BJ (cell line): ENCODE measurements at places on chromosomes 1 and 21.

- DNase-seq, result no peak
Observed at GRCh38 chr1:218058730-218059129, 226.4 kb upstream of the RRP15 start.

- DNase-seq, result no peak
Observed at GRCh38 chr1:182601416-182601786, 2.8 kb downstream of the RGS16 start.

GRCh38 chr1:182764029-182764727 lies 25.4 kb upstream of the NPL start:
- DNase-seq, result no peak

DNA sequence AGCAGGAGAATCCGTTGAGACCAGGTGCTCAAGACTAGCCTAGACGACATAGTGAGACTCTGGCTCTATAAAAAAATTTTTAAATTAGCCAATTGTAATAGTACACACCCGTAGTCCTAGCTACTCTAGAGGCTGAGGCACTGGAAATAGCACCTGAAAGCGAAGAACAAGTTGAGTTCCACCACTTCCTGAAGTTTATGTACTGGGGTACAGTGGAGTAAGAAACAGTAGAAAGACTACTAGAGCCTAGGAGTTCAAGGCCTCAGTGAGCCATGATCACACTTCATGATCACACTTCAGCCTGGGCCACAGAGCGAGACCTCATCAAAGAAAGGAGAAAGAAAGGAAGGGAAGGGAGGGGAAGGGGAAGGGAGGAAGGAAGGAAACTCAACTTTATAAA lies 19.8 kb downstream of the RSBN1 start:
- DNase-seq, result no peak

DNA sequence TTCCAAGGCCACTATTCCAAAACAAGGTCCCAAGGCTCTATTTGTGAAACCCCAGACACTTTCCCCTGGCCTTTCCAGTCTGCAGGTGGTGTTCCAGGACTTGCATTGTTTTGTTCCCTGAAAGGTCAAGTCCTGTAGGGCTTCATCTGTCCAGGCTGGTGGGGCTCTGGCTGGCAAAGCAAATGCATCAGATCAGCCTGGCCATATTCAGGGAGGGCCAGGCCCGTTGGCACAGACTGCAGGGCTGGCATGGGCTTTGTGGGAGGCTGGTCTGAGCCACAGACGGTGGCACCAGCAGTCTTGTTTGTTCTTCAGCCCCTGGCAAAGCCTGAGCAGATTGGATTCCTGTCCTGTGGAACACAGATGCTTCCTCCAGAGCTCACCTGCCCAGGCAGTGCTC lies 93.0 kb downstream of the SPATA46 start:
- no peak for DNase-seq

- DNase-seq, result no peak
Observed at GRCh38 chr1:34786521-34787325, 5.7 kb downstream of the GJB3 start.

DNA sequence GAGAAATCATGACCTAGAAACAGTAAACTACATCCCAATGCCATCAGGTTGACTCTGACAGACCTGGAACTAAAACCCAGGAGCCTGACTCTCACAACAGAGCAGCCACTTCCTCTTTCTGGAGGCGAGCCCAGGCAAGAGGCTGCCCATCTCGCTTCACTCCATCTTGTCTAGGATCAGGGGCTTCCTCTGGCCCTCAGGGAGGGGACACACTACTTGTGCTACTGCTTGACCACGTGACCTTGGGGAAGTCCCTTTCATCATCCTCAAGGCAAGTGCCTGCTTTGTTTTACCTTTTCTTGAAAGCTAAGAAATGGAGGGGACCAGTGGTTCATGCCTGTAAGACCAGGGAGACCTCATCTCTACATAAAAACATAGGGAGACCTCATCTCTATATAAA lies 2.6 kb upstream of the TENT5B start:
- no peak for DNase-seq

- DNase-seq, result no peak
Observed at GRCh38 chr1:235802573-235803346, 63.9 kb downstream of the LYST start.

DNA sequence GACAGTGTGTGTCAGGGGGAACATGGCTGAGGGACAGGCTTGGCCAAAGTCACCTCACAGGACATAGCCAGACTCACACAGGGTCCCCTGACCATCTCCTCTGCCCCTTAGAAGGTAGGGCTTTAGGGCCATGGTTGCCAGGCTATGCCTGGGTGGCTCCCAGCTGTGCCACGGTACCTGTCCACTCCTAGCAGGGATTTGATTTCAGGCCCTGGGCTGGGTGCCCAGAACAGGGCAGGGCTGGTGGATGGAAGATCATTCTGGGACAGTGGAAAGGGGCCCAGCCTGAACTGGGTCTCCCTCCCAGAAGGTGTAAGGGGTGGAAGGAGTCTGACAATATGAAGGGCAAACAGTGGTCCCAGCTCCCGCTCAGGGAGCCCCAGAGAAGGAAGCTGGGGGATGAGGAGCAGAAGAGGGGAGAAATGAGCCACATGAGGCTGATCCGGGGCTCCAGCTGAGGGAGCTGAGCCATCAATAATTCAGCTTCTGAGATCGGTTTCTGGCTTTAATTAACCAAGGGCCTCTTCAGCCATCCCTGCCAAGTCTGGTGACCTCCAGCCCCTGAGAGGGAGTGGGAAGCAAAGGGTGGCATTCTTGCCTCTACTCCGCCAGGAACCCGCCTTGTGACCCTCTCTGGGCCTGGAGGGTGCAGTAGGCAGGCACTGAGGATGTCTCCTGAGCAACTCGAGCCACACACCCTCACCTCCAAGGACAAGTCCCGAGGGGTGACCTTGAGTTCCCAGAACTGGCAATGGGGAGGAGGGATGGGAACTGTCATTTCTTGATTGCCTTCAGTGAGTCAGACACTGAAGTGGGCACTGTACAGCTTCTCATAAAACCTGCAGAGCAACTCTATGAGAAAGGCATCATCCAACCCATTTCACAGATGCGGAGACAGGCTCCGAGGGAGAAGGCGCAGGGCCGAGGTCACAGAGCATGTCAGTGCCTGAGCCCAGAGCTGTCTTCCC lies 2.1 kb downstream of the CD164L2 start:
- DNase-seq, result no peak

DNA sequence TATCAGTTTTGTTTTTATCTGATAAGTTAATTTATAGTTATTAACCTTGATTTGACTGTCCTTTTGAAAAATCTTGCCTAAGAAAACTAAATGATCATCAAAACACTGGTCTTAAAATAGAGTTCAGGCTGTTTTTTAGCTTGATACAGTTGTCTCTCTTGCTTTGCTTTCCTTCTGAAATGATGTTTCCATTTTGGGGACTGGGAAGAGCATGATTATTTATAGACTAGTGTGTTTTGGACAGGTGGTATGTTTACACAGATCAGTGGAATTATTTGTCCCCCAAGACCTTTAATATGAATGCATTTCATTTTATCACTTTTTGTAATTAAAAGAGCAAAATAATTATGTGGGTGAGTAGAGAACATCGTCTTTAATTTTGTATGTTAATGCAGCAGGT lies 90.8 kb downstream of the XPR1 start:
- no peak for DNase-seq

DNA sequence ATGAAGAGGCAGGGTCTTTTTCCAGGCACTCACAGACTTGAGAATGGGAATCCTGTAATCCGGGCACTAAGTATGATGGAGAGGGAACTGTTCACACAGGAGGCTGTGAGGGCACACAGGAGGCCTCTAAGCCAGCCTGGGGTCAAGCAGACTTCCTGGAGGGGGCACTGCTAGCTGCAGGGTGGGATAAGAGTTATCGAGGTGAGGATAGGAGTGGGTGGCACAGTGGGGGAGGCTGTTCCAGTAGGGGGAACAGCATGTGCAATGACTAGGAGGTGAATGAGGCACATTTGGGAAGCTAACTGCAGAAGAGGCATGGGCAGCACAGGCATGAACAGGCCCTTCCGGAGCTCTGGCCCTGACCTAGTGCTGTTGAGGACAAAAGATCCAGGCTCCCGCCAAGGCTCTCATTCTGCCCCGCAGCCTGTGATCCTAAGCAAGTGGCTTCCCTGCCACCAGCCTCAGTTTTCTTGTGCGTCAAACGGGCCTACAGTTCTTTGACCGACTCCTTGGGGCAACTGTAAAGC lies 216.7 kb downstream of the TRABD2B start:
- DNase-seq, result no peak

GRCh38 chr1:24929398-24930259 lies 447 bp downstream of the RUNX3 start:
- no peak for DNase-seq

DNA sequence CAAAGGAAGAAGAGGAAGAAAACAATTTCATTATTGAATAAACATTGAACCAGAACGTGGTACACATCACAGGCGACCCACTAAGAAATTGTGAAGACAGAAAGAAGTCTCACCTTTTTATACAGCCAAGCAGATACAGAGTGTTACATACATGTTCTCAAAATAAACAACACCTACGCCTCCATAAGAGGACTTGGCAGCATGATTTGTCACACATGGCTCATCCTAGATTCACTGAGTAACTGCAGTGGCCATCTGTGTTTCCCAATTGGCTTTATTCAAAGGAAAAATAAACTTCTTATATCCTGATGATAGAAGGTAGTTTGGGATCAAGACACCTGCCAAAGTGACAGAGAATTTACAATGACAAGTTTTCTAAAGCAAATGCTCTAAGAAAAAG lies 7.6 kb upstream of the KRTAP19-8 start:
- no peak for DNase-seq

DNA sequence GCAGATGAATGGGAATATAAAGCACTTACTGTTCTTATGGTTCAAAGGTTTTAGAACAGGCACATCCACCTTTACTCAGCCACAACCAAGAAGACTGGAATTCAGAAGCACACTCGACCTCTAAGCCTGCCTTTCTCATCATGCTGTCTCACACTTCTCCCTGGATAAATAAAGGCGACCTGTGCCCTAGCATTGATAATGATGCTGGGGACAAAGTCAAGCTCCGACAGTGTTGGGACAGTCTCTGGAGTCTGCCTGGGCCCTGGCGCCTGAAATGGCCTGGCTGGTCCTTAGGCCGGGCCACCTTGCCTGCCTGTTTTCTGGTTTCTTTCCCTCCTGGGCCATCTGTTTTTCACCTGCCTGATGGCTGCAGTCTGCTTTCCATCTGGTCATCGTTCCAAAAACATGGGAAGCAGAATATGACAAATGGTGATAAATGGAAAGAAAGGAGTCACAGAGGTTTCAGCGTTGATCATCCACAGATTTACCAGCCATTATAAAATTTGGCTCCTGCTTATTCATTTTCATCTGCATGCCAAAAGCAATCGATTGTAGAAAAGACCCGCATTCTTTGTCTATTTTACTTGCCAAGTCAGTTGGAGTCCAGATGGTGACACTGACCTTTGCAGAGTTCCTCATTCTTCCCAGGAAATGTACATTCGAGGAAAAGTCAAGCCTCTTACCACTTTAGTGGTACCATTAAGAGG lies 91.2 kb upstream of the KCNJ15 start:
- peak; percentile 50 for DNase-seq

GRCh38 chr1:196466654-196467053 lies 141.6 kb downstream of the KCNT2 start:
- no peak for DNase-seq

GRCh38 chr1:23140940-23141596 lies 27.6 kb downstream of the LUZP1 start:
- no peak for DNase-seq

DNA sequence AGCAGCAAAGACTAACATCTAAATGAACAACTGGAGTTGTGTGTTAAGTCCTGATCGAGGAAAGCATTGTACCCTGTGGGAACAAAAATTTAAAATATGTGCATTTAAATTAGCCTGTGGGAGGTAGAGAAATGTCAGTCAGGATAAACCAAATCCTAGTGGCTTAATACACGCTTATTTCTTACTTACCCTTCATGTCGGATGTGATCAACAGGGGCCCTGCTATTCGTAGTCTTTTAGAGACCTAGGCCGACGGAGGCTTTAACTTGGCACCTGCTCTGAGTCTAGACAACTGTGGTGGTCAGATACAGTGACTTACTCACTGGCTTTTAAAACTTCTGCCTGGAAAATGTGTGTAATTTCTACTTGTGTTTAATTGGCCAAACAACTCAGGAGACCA lies 10.2 kb downstream of the GSTM3 start:
- no peak for DNase-seq

DNA sequence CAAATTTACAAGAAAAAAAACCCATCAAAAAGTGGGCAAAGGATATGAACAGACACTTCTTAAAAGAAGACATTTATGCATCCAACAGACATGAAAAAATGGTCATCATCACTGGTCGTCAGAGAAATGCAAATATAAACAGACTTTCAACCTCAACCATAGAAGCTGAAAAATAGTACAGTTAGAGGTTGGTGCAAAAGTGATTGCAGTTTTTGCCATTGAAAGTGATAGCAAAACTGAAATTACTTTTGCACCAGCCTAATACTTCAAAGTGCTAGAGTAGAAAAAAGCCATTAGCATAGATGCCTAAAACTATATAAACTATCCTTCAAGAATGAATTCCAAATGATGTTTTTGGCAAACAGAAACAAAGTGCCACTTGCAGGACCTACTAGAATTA lies 365.8 kb upstream of the DPYD start:
- no peak for DNase-seq

DNA sequence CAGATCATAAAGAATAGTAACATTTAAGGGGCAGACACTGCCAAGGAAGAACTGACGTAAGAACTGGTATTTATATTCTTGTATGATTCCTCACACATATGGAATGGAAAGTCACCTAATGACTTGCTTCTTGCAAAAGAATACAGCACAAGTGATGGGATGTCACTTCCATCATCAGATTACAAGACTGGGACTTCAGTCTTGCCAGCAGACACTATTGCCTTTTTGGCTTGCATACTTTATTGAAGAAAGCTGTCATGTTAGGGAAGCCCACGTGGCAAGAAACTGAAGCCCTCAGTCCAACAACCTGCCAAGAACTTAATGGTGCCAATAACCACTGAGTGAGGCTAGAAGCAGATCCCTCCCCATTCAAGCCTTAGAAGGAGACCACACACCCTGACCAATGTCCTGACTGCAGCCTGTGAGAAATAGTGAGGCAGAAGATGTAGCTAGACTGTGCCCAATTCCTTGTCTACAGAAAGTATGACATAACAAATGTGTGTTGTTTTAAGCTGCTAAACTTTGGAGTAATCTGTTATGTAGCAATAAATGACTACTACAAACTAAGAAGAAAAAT lies 12.0 kb downstream of the EGLN1 start:
- DNase-seq, result no peak

- no peak for DNase-seq
Observed at GRCh38 chr1:182080040-182080439, 18.5 kb upstream of the ZNF648 start.

DNA sequence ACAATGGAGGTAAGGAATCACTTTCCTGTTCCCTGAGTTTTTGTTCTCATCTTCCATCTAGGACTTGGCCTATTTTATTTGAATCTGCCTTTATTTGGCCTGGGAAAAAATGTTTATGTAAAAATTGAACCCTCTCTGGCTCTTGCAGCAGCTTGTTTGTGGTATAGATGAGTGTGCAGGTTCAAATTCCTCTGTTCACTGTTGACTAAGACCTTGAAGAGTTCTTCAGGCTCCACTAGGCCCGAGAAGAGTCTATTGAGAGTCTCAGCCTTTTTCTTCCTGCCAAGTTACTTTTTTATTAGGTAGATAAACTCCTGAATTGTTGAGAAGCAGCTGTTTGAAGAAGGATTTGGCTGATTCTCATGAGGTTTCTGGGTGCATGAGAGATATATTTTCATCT lies 248.8 kb upstream of the ADGRL2 start:
- DNase-seq, result no peak

- no peak for DNase-seq
Observed at GRCh38 chr1:17825273-17826164, 70.4 kb downstream of the ACTL8 start.
